ENCODE measurements at places on chromosomes 16 and 17.

GRCh38 chr16:84308120-84308519 is 13.4 kb downstream of the WFDC1 start:
- DNase-seq, result peak; percentile 32

- no peak for DNase-seq
These were observed 212.9 kb downstream of the CDH8 start for GRCh38 chr16:61823326-61823725.

DNA sequence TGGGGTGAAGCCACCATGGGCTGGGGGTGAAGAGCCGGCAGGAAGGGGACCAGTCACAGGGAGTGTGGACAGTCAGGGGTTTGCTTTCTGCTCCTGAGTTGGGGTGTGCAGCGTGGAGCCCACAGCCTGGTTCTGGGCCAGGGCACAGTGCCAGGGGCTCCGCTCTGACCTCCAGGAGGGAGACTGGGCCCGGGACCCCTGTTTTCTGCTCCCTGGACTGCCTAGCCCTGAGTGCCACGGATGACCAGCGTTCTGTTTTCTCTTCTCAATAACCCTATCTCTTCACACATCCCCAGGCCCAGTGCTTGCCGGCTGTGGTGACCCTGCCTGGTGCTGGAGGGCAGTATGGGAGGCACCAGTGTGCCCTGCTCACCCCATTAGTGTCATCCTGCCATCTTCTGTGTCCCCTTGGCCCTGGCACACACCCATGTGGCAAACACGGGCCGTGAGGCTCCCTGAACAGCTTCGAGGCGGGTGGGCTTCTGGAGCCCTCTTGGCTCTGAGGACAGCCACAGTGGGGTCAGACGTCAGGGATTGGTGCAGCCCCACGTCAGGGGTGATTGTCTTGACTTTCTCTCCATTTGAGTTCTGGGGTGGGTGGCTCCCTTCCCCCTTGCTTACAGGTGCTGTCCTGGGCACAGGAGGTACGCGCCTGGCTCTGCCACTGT is 1.1 kb downstream of the CEMP1 start:
- DNase-seq, result no peak

DNA sequence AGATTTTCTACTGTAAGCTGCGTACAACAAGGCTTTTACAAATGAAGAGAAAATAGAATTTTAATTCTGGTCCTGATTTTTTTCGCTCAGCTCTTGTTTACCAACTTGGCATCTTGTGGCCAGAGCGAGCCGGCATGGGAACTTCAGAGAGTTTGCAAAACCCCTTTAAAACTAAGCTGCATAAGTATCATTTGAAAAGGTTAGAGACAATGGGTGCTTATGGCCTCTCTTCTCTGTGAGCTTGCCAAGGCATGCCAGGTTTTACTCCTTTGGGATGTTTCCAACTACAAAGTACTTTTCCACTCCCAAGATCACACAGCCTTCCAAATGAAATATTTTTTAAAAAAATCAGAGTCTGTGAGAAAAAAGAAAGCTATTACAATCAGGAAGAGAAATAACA is 62.4 kb upstream of the FA2H start:
- no peak for DNase-seq

DNA sequence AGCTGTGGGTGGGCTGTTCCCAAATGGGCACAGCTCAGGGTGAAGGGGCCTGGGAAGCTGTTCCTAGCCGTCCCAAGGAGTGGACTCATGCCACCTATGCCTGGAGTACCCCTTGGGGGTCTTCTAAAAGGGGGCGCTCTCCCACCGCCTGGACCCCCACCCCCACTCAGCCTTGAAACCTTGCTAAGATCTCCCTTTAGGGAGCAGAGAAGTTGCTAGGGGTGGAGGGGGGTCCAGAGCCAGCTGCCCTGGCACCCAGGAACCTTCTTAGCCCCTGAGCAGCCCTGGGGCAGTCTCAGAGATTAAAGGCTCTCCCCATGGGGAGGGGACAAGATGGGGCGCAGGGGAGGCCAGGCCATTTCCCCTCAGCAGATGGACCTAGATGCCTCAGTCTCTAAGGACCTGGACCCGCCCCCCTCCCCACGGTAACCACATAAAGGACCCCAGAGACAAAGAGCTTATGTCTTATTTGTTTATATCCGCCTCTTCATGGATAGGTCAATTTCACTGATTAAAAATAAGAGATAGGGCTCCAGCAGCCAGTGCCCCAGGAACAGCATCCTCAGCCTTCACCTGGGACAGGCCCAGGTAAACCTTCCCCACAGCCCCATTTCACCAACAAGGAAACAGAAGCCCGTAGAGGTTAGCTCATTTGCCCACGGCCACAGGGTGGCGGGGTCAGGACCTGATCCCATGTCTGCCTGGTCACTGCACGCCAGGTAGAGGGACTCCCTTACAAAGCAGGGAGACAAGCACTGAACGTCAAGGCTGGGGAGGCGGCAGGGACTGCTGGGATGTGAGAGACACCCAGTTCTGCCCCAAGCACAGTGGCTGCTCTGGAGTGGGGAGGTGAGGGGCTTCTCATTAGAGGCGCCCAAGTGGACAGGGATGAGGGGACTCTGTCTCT is 3.4 kb downstream of the MTSS2 start:
- no peak for DNase-seq

DNA sequence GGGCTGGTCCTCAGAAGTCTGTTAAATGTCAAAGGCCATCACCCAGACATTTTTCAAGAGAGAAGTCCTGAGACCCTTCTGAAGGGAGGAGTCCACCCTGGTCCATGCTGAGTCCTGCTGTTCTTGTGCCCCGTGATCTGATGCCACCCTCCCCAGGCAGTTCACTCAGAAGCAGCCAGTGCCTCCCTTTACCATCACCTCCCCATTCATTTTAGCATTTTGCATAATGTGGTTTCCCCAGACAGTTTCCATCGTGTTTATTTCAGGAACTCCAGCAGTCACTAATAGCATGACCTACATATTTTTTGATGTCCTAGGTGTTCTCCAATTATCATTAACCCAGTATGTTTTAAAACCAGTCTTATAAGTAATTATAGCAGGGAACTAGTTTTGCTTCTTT is 353.0 kb upstream of the CDH5 start:
- DNase-seq, result no peak

GRCh38 chr17:21165922-21166594 is 39.3 kb downstream of the DHRS7B start:
- no peak for DNase-seq

GRCh38 chr16:66278111-66278531 is 88.4 kb upstream of the CDH5 start:
- DNase-seq, result no peak
